ENCODE measurements at places on chromosomes 2 and 18.

DNA sequence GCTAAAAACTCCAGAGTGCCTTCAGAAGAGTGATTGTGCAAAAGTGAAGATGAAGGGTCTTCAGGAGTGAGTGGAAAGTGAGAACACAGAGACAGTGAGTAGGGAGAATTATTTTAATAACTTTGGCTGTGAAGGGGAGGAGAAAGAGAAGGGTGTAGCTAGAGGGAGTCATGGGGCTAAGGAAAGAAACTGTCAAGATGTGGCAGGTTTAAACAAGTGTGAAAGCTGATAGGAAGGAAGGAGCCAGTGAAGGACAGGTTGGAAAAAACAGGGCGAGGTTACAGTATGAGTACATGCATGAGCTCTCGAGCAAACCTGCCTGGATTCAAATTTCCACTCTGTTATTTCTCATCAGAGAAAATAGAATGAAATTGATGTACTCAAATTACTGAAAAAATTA is 17.8 kb downstream of the IL1F10 start:
- H3K4me1 ChIP-seq, result no peaks in the 10 kb centered on the region
- H3K4me3 ChIP-seq, result no peak overlapping the region
- H3K27me3 ChIP-seq, result no peaks in the 10 kb centered on the region
- no peak overlapping the region for H3K27ac ChIP-seq
- no peaks in the 10 kb centered on the region for H3K36me3 ChIP-seq

DNA sequence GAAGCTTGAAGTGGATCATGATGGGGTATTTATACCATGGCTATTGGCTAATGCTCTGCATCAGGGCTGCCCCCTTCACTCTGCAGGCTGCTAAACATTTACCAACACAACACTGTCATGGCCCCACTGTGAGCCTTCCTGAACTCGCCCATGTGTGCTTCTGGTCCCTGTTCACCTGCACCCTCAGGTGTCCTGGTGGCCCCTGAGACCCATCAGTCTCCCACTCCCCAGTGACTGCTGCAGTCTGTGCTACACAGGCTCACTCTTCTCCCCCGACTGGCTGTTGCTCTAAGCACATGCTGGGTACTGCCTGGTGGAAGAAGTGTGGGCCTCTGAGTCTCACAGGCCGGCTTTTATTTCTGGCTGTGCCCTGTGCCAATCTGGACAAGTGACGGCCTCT is 183.0 kb upstream of the HS6ST1 start:
- H3K27ac ChIP-seq, result no peak overlapping the region
- peaks cover 27% of the 10 kb centered on the region for H3K4me1 ChIP-seq
- no peaks in the 10 kb centered on the region for H3K36me3 ChIP-seq

DNA sequence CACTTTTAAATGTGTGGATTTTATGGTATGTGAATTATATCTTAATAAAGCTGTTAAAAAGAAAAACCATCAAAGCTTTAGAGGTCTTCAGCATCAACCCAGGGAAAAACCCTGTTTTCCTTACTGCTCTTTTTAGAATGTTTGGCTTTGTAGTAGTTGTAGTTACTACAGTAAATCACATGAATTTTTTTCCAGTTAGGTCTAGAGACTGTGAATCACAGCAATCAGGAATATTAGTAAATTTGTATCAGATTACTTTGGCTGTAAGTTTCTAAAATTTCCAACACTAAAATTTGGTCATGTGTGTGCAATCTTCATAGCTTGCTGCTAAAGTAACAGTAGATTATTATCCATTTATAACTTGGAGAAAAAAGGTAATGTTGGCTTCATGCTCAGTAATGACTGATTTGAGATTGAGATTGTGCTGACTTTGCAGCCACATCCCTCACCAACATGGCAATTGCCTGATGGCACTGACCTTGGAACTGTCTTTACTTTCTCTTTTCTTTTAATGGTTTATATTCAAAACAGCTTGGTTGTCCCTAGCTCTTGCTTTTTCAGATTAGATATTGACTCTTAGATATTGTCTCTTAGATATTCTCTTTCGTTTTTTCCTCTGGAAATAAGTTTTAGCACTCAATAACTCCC is 41.1 kb downstream of the LCLAT1 start:
- H3K27ac ChIP-seq, result no peak overlapping the region
- DNase-seq, result no peak
- peaks cover 16% of the 10 kb centered on the region for H3K4me1 ChIP-seq
- no peak overlapping the region for H3K4me3 ChIP-seq
- no peaks in the 10 kb centered on the region for H3K27me3 ChIP-seq
- no peaks in the 10 kb centered on the region for H3K36me3 ChIP-seq

- H3K27ac ChIP-seq, result peak overlapping the region; percentile 89
- DNase-seq, result no peak
- peak overlapping the region; percentile 97 for H3K4me3 ChIP-seq
- peaks cover 20% of the 10 kb centered on the region for H3K4me1 ChIP-seq
- H3K27me3 ChIP-seq, result peaks cover 58% of the 10 kb centered on the region
These were observed 157 bp downstream of the PTGR3 start for GRCh38 chr18:75208836-75209128.

GRCh38 chr2:136377423-136378382 is 259.8 kb upstream of the CXCR4 start:
- no peak overlapping the region for H3K4me3 ChIP-seq
- H3K4me1 ChIP-seq, result peaks cover 2% of the 10 kb centered on the region
- H3K27ac ChIP-seq, result no peak overlapping the region
- no peaks in the 10 kb centered on the region for H3K36me3 ChIP-seq
- DNase-seq, result no peak
- no peaks in the 10 kb centered on the region for H3K27me3 ChIP-seq

GRCh38 chr2:190318931-190319554 is 583 bp downstream of the HIBCH start:
- peak overlapping the region; percentile 70 for H3K27ac ChIP-seq
- DNase-seq, result no peak
- no peaks in the 10 kb centered on the region for H3K36me3 ChIP-seq
- peaks cover 4% of the 10 kb centered on the region for H3K4me1 ChIP-seq

Data from cardiac muscle cell (in vitro differentiated cells and primary cell).